Activated naive CD4-positive, alpha-beta T cell treated with anti-CD3 and anti-CD28 coated beads, Interleukin-2, amount 50 U/mL, for 16 hours (primary cell): ENCODE measurements at places on chromosomes 4 and X.

GRCh38 chr4:188127214-188127874 lies 11.9 kb upstream of the TRIML1 start:
- no peak for DNase-seq

- DNase-seq, result no peak
These were observed 174.4 kb downstream of the RAB28 start for GRCh38 chr4:13309751-13310150.

GRCh38 chrX:11533199-11533651 lies 132.5 kb downstream of the ARHGAP6 start:
- DNase-seq, result no peak

DNA sequence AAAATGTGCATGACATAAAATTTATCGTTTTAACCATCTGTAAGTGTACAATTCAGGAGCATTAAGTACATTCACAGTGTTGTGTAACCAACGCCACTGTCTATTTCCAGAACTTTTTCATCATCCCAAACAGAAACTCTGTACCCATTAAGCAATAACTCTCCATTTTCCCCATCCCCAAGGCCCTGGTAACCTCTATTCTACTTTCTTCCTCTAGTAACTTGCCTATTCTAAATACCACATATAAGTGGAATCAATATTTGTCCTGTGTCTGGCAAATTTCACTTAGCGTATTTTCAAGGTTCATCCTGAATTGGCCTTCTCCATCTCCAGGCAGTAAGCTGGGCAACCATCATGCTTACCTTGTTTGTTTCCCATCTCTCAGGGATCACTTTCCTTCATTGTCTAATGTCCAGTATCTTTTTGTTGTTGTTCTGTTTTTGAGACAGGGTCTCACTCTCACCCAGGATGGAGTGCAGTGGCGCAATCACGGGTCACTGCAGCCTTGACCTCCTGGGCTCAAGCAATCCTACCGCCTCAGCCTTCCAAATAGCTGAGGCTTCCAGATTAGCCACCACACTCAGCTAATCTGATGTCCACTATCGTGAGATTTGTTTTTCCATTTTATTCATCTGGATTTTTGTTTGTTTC lies 17.7 kb upstream of the GRIPAP1 start:
- no peak for DNase-seq

GRCh38 chr4:48831532-48832030 lies 693 bp downstream of the OCIAD1 start:
- no peak for DNase-seq

GRCh38 chrX:40041915-40042314 lies 55.8 kb downstream of the BCOR start:
- DNase-seq, result no peak

- no peak for DNase-seq
These were observed 33.0 kb upstream of the CXCL8 start for GRCh38 chr4:73707269-73707875.

DNA sequence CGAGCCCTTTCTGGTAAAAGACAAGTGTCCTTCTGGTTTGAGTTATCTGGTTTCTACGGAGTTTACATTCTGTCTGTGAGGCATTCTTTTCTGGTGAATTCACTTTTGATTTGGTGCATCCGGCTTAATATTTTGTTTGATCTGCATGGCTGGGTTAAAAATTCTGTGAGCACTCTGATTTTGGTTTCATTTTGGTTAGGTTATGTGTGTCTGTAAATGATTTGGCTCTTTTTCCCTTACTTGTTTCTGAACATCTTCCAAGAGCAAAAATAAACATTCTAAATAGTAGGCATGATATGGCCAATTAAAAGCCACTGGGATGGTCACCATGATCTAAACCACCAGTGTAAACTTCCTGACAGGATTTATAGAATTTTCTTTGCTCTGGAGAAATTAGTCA lies 85.7 kb upstream of the PTPN13 start:
- no peak for DNase-seq

- peak; percentile 9 for DNase-seq
These were observed 160.4 kb upstream of the GPR101 start for GRCh38 chrX:137194164-137194563.

DNA sequence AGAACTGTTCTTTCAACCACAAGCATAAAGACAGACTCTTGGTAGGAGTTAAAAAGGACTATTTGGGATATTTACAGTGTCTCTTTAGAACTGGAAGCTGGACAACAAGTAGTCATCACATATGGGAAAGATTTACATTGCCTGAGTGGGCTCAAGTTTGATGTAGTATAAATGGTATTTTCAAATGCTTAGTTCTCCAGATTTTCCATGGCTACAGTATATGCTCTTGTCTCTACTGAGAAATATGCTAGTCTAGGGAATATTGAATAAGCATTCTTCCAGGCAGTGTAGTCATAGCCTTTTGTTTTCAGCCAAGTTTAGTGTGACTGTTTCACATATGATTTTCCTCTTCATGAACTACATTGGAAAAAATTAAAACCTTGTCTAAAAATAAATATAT lies 315.6 kb downstream of the ARHGAP24 start:
- DNase-seq, result no peak

DNA sequence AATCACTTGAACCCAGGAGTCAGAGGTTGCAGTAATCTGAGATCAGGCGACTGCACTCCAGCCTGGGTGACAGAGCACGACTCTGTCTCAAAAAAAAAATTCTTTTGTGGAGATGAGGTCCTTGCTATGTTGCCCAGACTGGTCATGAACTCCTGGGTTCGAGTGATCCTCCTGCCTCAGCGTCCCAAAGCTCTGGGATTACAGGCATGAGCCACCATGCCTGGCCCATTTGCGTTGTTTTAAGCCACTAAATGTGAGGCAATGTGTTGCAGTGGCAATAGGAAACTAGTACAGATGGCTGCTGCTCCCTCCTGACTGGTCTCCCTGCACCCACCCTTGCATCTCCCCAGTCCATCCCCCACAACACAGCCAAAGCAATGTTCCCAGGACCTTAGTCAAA lies 40.0 kb upstream of the APLN start:
- DNase-seq, result no peak

DNA sequence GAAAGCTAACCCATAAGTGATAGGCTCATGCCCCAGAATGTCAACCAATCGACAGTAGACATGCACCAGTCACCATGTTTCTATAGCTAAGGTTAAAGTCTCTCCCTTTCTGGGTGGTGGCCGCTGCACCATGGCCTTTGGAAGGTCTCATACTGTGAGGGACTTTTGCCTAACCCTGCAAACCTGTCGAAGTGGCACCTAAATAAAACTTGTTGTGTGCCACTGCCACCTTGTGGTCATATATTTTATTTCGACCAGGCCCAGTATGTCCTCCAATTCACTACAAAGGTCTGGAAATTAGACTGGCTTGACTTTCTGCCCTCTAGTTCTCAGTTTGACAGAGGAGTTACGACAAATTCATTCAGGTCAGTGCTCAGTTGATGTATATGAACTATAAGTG lies 163.1 kb downstream of the SMARCA1 start:
- DNase-seq, result peak; percentile 16

DNA sequence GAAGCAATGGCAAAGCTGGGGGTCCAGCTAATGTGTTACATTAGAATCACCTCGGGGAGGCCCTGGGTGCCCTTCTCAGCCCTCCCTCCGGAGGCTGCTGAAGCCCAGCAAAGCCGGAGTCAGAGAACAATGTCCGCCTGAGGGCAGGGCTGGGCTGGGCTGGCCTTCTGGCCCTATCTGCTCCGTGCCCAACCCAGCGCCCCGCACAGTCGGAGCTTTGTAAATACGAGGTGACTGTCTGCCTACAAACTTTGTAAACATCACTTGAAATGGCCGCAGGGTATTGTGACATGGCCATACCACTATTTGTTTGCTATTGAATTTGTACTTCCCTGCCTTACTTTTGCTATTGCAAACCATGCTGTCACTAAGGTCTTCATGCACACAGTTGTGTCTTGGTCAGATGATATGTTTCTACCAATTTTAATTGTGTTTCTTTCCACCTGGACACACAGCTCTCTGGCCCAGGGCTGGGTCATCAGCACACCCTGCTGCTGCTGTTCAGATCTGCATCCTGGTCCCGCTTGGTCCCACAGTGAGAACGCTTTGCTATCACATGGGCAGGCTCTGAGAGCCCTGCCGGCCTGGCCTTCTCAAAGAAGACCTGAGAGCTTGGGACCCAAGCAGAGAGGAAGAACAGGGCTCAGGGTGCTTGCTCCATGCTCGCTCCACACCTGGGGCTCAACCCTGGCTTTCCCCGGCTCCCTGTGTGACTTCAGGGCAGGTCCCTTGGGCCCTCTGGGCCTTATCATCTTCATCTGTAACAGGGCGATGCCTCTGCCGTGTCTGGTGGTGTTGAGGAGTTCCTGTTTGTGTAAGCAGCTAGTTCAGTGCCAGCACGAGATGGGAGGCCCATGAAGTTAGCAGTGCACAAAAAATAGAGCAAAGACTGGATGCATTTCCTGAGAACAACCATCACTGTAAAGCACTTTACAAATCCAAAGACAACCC lies 2.3 kb downstream of the S100P start:
- no peak for DNase-seq

DNA sequence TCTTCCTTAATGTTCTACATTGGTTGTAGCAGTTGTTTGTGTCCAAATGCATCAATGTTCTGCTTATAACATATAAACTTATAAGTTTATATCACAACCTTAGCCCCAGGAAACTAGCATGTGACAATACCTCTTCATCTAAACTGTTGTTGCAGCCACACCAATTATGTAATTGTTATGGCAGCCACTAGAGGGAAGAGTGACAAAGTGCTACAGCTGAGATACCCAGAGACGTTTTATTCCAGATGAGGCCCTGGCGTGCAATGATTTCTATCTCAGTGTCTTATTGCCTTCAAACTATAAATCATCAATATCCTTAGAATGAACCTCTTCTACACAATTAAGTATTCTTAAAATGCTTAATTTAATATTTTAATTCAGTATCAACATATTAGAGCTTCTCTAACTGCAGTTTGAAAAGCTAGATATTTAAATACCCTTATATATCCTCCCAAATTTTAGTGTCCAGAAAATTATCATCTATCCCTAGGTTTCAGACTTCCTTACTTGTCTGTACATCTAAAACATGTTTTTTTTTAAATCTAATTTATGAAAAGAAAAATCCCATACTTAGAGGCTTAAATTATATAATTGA lies 171.6 kb downstream of the PCDH10 start:
- no peak for DNase-seq

GRCh38 chrX:19707246-19707871 lies 180.0 kb downstream of the SH3KBP1 start:
- DNase-seq, result no peak

- DNase-seq, result no peak
These were observed 24.4 kb downstream of the PLAC1 start for GRCh38 chrX:134633832-134634231.

GRCh38 chr4:56106180-56107147 lies 157.7 kb downstream of the CEP135 start:
- no peak for DNase-seq

DNA sequence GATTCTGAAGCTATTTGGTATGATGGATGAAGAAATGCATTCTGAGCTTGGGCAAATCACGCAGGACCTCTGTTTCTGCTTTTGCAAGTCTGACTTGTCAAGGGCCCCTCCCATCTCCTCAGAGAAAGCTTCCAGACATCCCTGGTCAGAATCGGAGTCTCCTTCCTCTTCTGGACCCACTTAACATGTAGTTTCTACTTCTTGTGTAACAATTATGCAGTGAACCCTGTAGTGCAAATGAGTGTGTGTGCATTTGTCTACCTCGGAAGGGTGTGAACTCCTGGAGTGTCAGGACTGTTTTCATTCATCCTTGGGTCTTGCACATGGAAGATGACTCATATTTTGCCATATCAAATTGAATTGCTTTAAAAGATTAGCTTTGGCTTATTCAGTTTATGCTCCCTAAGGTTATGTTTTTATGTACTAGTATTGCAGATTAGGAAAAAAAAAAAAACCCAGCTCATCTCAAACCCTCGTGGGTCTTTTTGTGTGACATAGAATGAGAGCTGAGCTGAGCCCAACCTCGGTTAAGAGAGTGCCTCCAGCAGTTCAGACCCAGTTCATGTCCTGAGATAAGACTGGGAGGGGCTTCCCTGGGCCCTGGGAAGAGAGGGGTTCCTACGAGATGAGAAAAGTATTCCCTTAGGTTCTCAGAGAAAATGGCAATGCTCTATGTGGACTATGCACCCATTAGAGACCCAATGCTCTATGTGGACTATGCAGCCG lies 61.1 kb upstream of the RPL34 start:
- no peak for DNase-seq

DNA sequence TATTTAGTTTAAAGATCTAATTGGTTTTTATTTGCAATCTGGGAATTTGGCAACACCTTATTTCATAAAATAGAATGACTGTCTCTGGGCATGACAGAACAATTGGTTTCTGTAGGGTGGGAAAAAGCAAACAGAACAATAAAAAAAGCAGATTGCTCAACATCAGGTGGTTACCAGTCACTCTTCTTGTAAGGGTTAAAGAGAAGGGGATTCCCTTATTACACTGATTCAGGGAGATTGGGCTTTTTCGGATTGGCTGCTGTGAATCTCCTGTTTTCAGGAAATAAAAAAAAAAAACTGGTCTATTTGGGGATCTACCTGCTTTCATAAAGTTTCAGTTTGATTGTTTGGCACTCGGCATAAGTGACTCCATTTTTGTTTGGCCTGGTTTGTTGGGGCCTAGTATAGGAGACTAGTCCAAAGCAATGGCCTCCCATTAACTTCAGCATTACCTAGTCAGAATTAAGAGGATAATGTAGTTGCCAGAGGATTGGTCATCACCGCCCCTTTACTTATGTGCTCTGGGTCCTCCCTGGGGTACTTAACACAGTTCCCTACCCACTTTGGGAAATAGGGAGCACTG lies 380.5 kb downstream of the IDS start:
- DNase-seq, result no peak

DNA sequence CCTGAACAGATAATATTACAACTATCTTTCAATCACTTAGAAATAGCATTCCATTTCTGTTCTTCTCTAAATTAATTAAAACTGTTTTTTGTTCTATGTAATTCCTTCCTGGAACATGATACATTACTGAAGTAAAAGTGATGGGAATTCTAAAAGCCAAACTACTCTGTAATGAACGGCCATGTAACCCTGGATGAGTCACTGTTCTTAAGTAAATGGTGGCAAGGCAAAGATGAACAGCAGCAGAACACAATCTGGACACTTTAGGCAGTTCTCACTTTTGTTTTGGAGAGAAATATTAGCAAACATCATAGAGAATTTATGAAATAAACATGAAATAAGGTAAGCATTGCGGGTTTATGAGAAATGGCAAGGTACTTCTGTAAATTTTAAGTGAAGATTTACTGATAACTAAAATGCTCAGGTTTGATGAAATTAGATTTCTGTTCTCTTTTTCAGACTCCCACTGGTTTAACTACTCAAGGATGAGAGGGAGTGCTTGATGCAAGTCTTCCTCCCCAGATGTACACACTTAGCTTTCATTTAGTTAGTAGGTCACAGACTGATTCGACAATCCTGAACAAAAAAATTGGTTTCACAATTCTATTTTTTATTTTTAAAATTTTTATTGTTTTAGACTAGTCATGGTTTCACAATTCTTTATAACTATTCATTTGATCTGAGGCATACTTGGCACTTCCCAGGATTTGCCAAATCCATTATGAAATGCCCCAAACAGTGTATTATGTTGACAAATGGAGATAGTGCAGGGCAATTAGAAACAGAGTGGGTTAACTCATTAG lies 964 bp upstream of the GPR82 start:
- no peak for DNase-seq

- DNase-seq, result no peak
These were observed 273.2 kb upstream of the TECRL start for GRCh38 chr4:64682481-64682880.
